Fibroblast of gingiva (primary cell): ENCODE measurements at places on chromosomes 16 and 17.
A peak's percentile ranks its signal among the peaks of the same experiment; 100 is the strongest.

- no peak for DNase-seq
Observed at GRCh38 chr16:86821895-86822294, 243.5 kb downstream of the FOXL1 start.

- DNase-seq: peak; percentile 15
Observed at GRCh38 chr17:63531022-63531965, 8.1 kb downstream of the KCNH6 start.

GRCh38 chr17:2708585-2709182 lies 2.9 kb downstream of the CLUH start:
- DNase-seq: no peak

DNA sequence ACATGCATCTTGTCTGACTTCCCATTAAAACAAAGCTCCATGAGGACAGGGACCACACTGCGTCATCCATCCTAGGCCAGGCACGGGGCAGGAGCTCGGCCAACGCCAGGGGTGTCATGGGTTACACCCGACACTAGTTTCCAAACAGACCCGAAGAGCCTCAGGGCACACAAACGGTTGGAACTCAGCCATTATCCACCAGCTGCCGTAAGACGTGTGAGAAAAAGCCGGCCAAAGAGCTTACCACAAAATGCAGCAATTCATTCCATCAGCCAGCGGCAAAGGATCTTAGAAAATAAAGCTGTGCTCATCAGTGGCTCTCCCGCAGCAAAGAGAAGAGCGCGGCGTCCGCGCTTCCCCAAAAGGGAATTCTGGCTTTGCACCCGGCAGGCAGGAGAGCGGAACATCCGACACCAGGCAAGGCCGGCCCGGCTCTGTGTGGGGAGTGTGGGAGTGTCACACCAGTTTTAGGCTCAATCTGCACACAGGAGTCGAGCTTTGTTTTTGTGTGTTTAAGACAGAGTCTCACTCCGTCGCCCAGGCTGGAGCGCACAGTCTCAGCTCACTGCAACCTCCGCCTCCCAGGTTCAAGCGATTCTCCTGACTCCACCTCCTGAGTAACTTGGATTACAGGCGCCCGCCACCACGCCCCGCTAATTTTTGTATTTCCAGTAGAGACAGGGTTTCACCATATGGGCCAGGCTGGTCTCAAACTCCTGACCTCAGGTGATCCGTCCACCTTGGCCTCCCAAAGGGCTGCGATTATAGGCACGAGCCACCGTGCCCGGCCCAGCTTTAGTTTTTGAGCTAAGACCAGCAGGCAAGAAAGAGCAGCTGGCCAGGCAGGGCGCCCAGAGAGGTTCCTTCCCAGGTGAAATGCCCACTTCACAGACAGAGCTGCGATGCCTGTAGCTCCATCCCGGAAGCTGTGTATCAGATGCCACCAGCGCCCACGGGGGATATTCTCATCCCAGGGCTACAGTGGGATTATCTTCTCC lies 1.5 kb downstream of the SLC38A8 start:
- peak; percentile 88 for DNase-seq

- DNase-seq: peak; percentile 95
Observed at GRCh38 chr17:68777243-68777855, 176.2 kb upstream of the FAM20A start.

GRCh38 chr16:89343501-89344457 lies 126.3 kb downstream of the ZNF778 start:
- no peak for DNase-seq

DNA sequence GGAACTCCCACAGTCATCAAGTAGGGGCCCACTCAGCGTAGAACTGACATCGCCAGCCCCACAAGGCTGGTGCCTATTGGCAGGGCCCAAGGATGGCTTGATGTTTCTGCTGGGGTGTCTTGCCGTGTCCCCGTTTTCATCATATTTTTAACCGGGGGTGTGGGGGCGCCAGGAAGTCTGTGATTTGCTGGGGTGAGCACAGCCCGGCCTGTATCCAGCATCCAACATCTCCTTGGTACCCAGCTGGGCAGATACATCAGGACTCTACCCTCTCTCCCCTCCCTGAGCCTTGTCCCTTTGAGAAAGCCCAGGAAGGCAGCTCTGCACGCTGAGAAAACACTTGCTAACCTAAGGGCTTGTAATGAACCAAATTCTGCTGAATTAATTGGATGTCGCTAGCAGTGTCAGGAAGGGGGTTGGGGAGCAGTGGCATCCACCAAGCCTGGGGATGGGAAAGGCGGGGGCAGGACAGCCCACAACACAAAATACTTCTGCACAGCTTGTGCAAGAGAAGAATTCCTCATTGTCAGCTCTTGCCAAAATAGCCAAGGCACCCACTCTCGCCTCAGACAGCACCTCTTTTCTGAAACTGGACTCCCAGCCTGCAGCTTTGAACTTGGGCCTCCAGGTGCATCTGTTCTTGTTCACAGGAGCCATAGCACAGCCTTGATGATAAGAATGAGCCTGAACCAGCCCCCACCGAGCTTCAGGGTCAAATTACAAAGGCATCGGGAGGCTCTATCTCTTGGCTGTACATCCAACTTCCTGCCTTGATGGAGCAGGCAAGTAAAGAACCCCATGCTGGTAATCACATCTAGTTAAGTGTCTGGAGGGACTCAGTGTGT lies 63.7 kb upstream of the LYRM9 start:
- DNase-seq: no peak

GRCh38 chr16:49821156-49821555 lies 34.8 kb downstream of the ZNF423 start:
- DNase-seq: no peak

GRCh38 chr17:27244491-27245223 lies 49.3 kb upstream of the WSB1 start:
- peak; percentile 97 for DNase-seq

DNA sequence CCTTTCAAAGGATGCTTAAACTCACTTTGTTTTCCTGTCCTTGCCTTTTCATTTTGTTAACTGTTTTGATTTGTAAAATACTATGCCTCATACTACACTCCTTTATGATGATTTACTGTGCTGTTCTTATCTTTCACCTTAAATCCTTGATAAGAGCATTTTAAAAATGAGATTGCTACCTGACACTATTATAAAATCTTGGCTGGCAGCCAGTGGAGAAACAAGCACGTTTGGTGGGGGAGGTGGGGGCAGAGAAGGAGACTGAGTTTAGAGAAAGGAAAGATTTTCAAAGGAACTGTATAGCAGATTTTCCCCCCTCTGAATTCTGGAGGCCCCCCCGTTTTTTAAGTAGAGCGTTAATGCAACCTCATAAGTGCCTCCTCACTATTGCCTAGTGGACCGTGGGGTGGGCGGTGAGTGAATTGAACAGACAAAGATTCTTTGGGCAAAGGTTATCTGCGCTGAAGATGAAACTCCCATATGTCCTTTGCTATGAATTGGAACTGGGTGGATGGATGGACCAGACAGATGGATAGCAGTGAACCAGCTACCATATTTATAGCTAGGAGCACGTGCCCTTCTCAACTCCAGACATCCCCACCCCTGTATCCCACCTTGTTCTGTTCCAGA lies 200.2 kb downstream of the CCDC182 start:
- no peak for DNase-seq

GRCh38 chr16:30758988-30759491 lies 2.8 kb downstream of the CFAP119 start:
- DNase-seq: no peak

DNA sequence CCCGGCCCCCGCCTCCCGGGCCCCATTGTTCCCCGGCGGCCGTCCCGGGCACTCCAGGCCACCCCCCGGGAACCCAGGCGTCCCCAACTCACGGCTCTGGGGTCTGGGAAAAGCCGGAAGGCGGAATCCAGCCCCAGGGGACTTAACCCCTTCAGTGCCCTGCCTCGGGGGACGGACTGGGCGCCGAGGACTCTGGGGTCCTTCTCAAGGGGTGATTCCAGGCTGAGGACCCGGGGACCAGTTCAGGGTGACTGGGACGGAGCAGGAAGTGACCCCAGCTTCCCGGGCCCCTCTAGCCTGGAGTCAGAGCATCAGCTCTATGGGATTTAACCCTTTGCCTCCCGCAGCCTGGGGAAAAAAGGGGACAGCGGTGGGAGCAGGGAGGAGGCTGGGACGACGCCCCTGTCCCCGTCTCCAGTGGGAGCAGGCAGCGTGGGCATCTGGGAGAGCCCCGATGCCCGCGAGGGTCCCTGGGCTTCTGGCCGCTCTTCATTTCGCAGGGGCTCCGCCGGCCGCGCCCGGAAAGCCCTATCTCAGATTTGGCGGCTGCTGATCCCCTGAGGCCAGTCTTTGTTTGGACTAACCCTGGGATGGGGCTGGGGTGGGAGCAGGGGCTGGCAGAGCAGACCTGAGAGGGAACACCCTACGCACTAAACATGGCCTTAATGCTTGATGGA lies at the start of gene ZNF629:
Gene ZNF629, minus strand, starts transcription at position 270 of the 677 bp plus-strand sequence. CDS start 2,723 bp downstream, outside the sequence.
- peak; percentile 73 for DNase-seq

DNA sequence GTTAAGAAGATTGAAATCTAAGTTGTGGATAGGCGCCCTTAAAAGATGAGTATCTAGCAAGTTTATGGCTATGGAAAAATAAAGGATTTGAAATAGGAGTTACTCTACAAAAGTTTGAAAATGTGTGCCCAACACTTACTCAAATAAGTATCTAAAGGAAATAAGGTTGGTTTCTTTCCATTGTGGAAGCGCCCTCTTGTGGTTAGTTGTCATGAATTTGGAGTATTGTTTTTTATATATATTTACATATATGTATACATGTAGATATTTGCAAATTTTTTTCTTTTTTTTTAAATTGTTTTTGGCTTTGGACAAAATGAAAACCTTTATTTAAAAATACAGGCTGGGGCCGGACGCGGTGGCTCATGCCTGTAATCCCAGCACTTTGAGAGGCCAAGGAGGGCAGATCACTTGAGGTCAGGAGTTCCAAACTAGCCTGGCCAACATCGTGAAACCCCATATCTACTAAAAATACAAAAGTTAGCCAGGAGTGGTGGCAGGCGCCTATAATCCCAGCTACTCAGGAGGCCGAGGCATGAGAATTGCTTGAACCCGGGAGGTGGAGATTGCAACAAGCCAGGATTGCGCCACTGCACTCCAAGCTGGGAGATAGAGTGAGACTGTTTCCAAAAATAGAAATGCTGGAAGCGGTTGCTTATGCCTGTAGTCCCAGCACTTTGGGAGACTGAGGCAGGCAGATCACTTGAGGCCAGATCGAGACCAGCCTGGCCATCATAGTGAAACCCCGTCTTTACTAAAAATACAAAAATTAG lies 24.0 kb upstream of the VPS4A start:
- DNase-seq: peak; percentile 82
